ENCODE measurements at places on chromosomes 7 and 10. TPM values are rescaled to one million over a fixed set of nuclear protein-coding genes. Genes with fewer than 3 reads are reported as not detected.
A peak's percentile ranks its signal among the peaks of the same experiment; 100 is the strongest.

- no peak for DNase-seq
These were observed 24.4 kb upstream of the TES start for GRCh38 chr7:116185956-116186355.

GRCh38 chr10:34141032-34141680 is 673.9 kb downstream of the PARD3 start:
- no peak for DNase-seq

DNA sequence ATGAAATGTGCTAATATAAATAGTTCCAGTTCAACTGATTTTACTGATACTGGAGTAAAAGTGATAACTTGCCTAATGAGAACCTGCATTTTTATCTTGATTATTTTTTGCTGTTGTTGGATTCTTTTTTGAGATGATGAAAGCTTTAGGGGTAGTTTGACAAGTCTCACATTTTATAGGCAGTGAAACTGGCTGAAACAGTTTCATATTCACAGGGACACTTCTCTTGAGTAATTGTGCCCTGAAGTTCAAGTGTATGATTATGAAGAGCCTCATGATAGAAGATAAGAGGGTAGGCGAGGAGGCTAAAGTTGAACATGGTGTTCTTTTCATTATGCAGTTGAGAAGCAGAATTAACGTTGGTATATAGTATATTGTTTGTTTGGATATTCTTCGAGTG is 5.1 kb downstream of the AUTS2 start:
- DNase-seq = no peak

DNA sequence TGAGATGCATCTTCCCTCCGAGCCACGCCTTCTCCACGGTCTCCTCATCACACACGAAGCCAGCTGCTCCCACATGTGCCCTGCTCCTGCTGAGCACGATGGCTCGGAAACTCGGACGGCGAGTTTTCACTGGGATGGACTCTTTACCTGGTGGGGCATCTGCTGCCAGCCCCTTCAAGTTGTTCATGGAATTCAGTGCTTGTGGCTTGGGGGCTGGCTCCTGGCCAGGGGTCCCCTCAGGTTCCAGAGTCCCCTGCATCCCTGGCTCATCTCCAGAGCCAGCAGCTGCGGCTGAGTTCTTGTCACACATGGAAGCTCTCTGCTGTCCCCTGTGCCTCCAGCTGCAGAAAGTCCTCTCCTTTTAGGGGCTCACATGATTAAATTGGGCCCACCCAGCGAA is 654.0 kb downstream of the SDK1 start:
- no peak for DNase-seq

The ABCB1 gene
- total RNA-seq = 9.2 TPM

- DNase-seq = no peak
These were observed 84.2 kb downstream of the CDK6 start for GRCh38 chr7:92751902-92752901.

- no peak for DNase-seq
These were observed 64.9 kb downstream of the USP6NL start for GRCh38 chr10:11546581-11546980.

- DNase-seq = no peak
These were observed 646.2 kb upstream of the GRM3 start for GRCh38 chr7:85997515-85997914.

DNA sequence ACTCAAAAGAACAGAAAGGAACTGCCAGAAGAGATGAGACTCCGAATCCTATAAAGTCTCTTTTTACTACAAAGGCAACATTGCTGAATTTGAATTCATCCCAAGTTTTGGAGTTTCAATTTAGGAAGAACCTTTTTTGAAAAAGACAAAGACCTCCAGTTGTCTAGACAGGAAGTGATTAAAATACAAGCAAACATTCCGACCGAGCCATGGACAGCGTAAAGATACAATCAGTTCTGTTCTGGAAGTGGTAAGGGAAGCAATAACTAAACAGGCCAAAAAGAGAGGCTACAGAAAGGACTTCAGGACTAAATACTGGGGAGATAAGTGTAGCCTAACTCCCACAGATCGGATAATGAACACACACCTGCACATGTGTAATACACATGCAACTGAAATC is 101.0 kb downstream of the SMURF1 start:
- DNase-seq = no peak

The FHIP2A gene
- total RNA-seq = 29.3 TPM

The ZNF107 gene
- 2.7 TPM for total RNA-seq

The CCDC172 gene
- not detected for total RNA-seq

The KCP gene
- 0.14 TPM for total RNA-seq

- no peak for DNase-seq
These were observed 87.8 kb downstream of the LCOR start for GRCh38 chr10:96919785-96920430.

DNA sequence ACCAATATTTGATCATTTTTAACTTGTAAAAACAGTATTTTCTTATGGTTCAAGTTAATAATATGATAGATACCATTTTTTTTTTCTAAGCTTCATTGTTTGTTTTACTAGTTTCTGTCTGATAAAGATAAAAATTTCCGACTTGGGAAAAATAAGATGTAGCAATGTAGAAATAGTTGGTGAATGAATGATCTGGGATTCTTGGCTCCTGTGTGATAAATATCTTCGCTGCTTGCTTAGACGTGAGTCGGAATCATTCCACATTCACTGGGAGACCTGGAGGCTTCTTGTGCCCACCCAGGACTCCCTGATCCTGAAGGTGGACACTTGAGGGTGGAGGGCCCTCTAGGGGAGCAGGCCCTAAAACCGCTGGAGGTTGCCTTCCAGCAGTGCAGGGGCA is 47.9 kb downstream of the EXOC4 start:
- no peak for DNase-seq

- DNase-seq = no peak
These were observed 17.2 kb upstream of the STRIP2 start for GRCh38 chr7:129417073-129417472.

DNA sequence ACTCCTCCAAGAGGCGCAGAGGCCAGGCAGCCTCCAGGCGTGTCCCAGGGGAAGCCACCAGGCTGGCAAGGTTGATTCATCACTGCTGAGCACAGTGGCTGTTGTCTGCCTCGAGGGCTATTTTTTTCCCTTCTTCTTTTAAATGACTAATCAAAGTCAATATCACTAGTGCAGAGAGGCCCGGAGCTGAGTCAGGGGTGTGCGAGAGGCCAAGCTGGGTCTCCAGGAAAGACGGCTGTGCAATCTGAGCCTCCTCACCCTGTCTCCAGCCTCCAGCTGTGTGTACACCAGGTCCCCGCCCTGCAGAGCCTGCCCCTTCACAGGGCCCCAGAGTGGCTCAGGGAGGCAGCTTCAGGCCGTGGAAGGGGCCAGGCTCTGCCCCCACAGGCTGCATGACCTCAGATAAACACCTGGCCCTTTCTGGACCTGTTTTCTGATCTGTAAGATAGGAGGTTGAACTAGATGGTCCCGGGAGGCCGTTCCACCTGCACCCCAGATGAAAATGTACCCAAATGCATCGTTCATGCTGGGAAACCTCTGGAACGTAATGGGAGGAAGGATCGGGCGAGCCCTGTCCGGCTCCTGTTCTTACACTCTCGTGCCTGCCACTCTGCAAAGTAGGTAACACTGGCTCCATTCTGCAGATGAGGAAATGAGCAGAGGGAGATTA is 3.7 kb downstream of the STX1A start:
- peak; percentile 26 for DNase-seq

The PIK3CG gene
- 11.0 TPM for total RNA-seq

DNA sequence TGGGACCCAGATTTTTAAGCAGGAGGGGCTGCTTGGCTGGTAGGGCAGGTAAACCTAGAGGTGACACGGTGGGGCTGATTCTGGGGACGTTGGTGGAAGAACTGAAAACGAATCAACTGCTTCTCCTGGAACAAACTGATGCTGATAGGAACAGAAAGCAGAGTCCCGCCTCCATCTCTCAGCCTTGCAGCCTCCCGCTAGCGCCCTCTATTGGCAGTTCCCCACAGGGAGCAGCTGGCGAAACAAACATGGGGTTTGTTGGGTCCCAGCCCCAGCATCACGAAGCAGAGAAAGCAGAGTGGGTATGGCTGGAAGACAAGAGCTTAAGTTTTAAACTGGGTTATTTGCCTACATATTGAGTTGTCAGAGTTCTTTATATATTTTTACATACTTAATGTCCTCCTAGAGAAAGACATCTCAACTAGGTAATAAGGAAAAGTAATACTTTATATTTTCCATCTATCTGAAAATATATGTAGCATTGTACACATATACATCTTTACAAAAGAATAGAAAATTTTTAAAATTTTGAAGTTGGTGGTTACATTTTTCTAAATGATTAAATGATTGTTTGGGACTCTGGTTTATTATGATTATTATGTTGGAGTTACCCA is 42.3 kb upstream of the FOXI2 start:
- no peak for DNase-seq

DNA sequence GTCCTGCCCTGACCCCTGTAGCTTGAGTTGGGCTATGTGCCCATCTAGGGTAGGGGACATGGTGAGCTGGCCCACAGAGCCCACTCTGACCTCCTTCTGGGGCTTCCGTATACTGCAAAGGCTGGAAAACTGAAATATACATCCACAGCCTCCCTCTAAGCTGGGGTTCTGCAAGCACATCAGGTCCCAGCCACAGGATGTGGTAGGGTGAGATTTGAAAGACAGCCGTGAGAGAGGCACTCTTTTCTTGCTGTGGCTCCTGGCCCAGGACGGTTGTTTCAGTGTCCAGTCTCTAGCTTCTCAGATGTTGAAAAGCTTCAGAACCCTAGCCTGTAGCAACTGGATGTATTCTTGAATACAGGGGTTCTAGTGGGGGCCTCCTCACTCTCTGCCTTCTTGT is 60.1 kb upstream of the ADRB1 start:
- no peak for DNase-seq

The UCN3 gene
- total RNA-seq = not detected

DNA sequence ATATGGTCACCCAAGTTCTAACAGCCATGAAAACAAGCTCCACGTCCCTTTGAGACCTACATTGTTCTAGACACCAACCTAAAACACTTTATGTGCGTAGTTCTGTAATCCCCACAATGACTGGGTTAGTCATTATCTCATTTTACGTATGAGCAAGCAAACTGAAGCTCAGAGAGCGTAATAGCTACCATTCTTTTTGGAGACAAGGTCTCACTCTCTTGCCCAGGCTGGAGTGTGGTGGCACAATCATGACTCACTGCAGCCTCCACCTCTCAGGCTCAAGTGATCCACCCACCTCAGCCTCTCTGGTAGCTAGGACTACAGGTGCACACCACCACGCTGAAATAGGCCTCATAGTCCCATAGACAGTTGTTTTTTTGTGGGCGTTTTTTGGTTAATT is 10.5 kb downstream of the DAGLB start:
- DNase-seq = no peak

DNA sequence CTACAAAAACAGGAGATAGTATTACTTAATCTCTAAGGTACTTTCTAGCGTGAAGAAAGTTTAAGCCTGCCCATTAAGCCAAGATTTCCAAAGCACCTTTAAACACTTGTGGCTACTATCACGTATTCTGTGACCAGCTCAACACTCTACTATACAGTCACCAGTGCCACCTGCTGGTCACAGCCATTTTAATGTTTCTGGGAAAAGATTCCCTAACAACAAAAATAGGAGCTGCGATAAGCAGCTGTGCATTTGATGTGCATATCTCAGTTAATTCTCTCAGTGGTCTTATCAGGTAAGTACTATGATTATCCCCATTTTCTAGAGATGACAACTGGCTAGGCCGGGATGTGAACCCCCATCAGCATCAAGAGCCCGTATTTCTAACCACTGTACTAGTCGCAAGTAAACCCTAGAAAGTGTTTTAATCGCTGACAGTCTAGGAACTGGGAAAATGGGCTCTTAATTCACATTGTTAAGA is 860 bp downstream of the SEC31B start:
- DNase-seq = peak; percentile 46

- no peak for DNase-seq
These were observed 72.5 kb downstream of the SRI start for GRCh38 chr7:88147341-88147740.

The MYH16 gene
- not detected for total RNA-seq

DNA sequence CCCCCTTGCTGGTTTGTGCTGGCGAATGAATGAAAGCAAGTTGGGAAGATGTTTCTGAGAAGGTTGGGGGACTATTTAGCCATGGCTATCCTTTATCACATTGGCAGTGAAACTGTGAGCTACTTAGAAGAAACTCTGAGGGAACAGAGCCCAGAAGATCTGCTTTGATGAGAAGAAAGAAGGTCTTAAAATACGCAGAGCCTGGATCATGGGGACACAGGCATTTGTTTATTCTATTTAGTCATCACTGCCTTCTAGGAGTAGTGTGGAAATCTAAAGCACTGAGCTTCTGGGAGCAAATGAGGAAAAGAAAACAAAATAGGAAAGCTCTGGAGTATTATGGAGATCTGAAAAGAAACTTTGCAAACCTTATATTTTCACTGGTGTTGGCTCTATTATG is 28.5 kb downstream of the CPED1 start:
- DNase-seq = no peak

GRCh38 chr7:17342756-17343155 is 44.3 kb downstream of the AHR start:
- no peak for DNase-seq

DNA sequence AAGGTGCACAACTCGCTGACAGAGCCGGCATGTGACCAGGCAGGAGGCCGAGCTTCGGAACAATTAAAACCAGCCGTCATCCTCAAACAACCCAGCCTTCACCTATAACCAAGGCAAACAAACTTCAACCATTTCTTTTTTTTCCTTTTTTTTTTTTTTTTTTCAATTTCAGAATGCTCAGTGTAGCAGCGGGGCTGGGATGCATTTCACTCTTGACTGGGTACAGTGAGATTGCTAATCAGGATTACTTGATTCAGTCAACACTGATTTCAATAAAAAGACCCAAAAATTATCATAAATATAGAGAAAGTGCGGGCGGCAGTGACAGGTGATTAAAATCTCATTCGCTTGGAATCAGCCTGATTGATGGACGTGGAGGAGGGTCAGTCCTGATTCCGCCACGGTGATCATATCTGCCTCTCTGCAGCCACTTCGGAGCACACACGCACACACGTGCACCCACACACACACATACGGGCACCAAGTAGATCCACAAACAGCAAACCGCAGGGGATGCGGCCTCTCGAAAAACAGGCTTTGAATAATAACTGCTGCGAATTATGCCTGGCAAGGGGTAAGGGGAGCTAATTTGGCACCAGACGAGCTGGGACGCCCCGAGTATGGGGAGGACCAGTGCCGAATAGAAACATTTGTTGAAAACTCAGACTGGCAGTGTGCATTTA is 31.2 kb downstream of the EBF3 start:
- peak; percentile 7 for DNase-seq

- DNase-seq = no peak
These were observed 1188.5 kb downstream of the NXPH1 start for GRCh38 chr7:9621927-9622326.

- peak; percentile 83 for DNase-seq
These were observed at the start of gene TRRAP for GRCh38 chr7:98878365-98879197. Gene TRRAP (plus strand): TSS chr7:98878532. CDS start chr7:98881151, 2,619 bp downstream.

All from heart left ventricle (tissue), 16 donors.